Brain (organoid and tissue), 16 donors: ENCODE measurements at places on chromosomes 1 and 21.
A peak's percentile ranks its signal among the peaks of the same experiment; 100 is the strongest.

DNA sequence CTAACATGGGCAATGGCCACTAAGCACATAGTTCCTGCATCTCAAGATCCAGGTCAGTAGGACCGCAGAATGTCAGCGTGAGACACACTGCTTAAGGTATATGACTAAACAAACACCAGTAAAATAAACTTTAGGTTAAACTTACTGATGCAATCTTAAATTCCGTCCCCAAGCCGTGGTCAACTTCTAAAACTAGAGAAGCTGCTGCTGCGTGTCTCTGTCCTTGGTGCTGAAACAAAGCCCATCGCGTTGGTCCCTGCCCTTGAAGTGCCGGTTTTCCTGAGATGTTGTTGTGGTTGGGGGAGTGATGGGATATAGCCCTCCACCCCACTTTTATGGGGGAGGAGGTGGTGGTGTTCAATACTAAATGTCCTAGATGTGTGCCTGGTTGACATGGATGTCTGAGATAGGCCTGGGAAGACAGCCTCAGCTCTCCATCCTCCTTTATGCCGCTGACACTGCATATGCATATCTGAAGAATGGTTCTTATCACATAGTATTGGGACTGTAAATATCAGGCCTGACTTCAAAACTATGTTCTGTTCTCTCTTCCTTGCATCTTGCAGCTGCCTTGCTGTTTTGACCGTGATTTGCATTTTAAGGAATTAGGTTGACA lies 72.0 kb upstream of the KCNA3 start:
- no peak for DNase-seq

DNA sequence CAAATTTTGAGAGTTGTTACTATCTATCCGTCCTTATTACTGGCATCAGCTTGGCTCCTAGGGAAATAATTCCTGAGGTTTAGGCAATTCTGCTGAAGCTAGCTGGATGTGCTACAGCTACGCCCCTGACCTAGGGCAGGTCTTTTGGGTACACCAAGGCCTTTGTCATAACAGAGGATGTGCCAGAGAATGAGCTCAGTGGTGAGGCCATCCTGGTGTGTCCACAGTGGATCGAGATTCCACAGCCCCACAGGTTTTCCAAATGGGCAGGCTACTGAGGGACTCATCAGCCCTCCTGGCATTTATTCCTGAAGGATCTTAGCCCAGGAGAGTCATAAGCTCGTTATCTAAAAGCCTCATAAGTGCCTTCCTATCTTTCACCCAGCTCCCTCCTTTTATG lies 475.2 kb upstream of the USP24 start:
- no peak for DNase-seq

DNA sequence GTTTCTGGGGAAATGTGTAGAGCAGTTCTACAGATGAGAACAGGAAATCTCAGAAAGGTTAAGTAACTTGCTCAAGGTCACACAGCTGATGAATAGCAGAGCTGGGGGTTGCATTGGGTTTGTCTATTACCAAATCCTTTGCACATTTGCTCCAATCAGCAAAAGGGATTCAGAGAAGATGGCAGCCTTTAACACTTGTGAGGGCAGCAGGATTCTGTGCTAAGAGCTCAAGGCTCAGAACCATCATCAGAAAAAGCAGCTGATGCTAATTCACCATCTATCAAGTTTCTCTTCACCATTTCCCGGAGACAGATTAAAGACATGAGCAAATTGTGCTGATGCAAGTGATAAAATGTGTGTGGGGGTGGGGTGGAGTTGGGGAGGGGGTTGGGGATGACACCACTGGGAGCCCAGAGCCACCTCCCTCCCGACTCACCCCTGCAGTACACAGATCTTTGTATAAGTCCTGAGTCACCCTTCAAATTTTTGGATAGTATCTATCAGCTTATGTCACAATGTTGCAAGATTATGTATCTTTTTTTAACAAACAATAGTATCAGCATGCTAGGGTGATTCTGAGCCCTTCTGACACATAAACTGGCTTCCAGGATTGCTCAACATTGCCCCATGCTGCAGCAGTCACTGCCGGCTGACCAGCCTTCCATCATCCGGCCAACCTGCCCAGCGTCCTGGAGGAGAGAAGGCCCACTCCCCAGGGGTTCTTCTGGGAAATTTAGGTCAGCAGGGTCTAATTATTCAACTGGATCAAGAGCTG lies 2.8 kb upstream of the SPSB1 start:
- DNase-seq, result no peak

- no peak for DNase-seq
Observed at GRCh38 chr1:94614996-94615395, 73.4 kb upstream of the F3 start.

DNA sequence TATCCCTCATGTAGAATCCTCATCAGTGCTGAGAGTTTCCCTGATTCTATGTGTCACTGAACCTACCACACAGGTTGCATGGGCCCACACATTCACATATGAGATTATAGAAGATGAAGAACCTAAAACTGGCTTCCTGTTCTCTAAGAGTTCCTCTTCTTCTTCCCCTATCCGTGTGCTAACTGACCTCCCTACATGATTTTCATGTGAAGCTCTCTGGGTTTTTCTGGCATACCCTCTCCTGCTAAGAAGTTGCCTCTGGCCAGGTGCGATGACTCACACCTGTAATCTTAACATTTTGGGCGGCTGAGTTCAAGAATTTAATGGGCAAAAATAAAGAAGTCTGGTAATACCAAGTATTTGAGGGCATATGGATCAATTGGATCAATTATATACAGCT lies 5.5 kb upstream of the CD244 start:
- DNase-seq, result no peak

DNA sequence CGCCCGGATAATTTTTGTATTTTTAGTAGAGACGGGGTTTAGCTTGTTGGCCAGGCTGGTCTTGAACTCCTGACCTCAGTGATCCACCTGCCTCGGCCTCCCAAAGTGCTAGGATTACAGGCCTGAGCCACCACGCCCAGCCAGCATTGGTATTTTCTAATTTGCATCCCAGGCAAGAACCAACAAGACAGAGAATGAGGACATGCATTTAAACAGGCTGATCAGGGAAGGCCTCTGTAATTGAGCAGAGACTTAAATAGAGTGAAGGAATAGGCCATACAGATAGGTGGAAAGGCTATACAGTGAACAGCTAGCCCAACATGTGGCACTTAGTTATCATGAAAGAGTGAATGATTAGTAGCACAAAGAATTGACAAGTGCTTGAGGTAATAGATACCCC lies 230.4 kb downstream of the SLC35F3 start:
- no peak for DNase-seq

DNA sequence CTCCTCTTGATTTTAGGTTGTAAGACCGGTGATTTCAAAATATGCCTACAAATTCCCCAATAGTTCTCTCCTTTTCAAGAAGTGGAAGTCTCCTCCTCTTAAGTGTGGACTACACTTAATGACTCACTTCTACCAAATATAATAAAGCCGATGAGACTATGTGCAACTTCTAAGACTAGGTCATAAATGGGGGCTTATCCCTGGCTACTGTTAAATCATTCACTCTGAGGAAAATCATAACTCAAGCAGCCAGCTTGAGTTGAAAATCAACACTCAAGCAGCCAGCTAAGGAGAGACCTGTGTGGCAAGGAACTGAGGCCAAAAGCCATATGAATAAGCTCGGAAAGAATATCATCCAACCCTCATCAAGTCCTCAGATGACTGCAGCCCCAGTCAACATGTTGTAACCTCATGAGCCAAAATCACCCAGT lies 49.6 kb upstream of the PSMG1 start:
- DNase-seq, result no peak

- DNase-seq, result no peak
Observed at GRCh38 chr1:109306832-109307273, at the start of gene MYBPHL. TSS of gene MYBPHL (minus strand) at chr1:109307011. CDS start at chr1:109306991, 20 bp downstream.

DNA sequence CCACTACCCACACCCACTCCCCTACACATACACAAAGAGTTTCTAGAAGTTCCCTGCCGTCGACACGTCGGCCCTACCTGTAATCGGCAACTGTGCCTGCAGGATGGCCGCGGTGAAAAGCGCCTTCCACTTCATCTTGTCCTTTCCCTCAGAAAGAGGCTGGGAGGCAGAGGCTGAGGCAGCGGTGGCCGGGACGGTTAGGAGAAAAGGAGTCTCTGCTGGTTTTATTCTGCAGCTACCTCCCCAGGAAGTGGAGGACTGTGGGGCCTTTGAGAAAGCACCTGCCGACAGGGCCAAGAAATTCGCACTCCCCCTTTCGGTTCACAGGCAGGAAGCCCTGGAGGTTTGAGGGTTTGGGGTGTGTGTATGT lies at the start of gene CD247:
Gene CD247 (minus strand): TSS at position 199 of the 370 bp plus-strand sequence. CDS start 64 bp downstream, at position 135.
- DNase-seq, result no peak

DNA sequence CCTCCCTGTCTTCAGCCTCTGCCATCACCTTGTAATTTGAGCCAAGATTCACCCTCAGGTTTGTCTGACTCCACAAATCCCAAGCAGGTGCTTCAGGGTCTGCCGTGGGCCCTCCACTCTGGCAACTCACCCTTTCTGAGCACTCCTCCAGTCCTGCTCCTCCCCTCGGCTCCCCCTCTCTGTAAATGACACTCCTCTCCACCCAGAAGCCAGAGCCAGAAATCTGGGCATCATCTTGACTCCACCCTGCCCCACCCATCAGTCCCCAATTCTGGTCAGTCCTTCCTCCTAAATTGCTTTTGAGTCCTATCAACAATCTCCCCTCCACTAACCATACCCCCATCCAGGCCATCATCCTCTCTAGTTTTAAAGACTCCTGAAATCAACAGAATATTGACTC lies 40.5 kb downstream of the RCSD1 start:
- no peak for DNase-seq

DNA sequence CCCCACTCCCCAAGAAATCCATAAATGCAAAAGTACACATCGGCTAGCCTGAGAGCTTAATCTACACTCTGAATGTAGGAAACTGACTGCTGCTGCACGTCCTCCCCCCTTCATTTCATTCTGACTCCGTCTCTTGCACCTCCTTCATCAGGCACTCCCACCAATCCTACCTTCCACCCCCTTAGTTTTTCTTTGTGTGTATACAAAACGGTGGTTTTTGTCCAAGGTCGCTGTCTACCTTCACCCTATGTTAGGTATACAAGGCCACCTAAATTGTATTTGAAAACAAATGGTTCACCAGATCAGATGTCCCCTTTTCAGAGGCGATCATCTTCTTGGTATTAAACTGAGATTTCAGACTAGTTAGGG lies 1.9 kb downstream of the WDR26 start:
- peak; percentile 4 for DNase-seq
